Stimulated activated CD4-positive, alpha-beta T cell treated with anti-CD3 and anti-CD28 coated beads, Interleukin-4, amount 100 ng/mL, for 1 hour (primary cell): ENCODE measurements at places on chromosomes 7 and 10.

GRCh38 chr10:19921300-19922140, 105.3 kb downstream of the PLXDC2 start:
- no peak for DNase-seq

- DNase-seq: no peak
Observed at GRCh38 chr10:72218726-72219125, 2.6 kb upstream of the ASCC1 start.

DNA sequence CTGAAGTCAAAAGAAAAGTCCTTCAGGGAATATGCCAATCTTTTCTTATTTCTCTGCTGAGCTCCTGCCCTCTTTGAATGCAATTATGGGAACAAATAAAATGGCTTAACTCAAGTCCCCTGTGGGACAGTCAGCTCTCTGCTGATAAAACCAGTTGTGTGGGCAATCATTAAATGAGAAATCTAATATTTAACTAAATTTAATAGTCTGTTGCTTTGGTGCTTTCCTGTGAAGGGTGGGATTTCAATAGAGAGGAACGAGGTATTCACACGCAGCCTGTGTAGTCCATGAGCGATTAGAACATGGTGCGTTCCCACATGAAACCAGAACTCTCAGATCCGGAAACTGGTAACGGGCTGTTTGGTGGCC, 138.4 kb downstream of the PAXIP1 start:
- no peak for DNase-seq

GRCh38 chr10:103983367-103983911, 16.5 kb downstream of the SLK start:
- no peak for DNase-seq

DNA sequence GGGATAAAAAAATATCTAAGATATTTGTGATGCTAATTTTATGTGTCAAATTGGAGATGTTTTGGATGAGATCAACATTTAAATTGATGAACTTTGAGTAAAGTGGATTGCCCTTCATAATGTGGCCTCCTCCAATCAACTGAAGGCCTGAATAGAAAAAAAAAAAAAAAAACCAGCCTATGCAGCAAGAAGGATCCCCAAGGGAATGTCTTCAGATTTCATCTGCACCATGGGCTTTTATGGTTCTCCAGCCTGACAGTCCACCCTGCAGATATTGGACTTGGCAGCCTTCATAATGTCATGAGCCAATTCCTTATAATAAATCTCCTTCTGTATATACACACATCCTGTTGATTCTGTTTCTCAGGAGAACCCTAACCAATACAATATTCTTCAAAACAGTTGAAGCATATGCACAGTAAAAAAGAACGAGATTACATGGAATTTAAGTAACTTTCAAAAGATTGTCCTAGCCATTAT, 316.9 kb upstream of the PLXDC2 start:
- no peak for DNase-seq

DNA sequence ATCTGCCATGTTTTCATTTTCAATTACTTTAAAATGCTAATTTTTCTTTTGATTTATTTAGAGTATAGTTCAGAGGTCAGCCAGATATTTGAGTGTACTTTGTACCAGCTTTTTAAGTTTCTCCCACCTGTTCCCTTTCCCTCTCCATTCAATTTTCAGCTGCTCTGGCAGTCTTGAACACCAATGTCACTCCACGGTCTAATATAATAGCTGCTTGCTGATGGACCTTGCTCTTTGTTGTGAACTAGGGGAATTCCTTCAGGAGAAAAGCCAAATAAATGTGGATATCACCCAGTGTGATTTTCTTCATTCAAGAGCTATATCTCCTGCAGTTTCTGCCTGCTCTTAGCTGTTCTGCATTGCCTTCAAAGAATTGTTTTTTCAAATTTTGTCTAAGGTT, 3.9 kb upstream of the HPS1 start:
- DNase-seq: no peak

- DNase-seq: no peak
Observed at GRCh38 chr10:89555688-89556445, 20.5 kb upstream of the SLC16A12 start.

DNA sequence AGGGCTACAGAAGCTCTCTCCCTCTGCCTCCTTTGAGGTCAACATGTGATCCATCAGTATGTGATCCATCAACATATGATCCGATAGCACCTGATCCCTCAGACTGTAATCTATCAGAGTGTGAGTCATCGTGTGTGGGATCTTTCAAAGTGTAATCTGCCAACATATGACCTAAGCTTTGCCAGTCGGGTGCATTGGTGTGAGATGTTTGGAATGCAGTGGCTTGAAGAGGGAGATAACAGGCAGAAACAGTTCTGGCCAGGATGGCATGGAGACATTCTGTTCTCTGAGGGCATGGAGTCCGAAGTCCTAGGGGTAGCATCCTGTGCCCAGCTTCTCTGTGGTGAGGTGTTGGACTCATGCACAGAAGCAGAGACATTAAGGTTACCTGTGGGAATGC, 217.7 kb upstream of the ETV1 start:
- no peak for DNase-seq

DNA sequence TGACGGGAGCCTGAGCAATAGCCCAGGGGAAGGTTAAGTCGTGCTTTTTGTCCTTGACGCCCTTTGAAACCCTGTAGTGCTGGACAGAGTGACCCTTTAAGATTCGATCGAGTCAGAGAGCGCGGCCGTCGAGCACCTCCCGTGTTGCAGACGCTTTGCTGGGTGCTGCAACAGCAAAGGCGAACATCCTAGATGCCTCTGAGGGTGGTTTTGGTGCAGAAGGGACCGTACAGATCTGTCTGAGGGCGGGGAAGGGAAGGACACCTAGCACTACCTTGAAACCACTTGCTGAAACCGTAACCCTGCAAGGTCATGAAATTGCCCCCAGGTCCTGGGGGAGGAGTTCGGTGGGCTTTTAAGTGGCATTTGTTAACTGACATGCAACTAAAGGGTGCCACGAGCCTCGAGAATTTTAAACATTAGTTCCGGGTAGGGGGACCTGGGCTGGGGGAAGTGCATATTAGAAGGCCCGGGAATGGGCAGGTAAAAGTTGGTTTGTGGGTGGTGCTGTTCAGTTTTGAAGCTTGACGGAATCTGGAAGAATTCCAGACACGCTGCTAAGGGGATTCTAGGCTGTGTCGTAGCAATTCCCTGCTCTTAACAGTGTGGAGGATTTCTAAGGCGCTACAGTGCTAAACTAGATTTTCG, 786 bp downstream of the ATP5F1C start:
- no peak for DNase-seq

DNA sequence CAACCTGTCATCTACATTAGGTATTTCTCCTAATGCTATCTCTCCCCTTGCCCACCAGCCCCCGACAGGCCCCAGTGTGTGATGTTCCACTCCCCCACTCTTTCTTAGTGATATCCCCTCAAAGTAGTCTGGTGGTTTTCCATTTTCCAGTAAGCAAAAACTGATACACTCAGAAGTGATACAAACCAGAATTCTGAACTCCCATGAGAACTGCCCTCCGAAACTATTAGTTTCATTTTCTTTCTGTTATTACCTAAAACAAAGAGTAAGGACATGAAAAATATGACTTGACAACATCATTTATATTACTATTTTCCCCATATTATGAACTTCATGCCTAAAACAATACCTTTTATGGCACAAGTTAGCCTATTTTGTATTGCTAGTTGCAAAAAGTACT, 175.0 kb downstream of the OTUD1 start:
- DNase-seq: no peak

- no peak for DNase-seq
Observed at GRCh38 chr10:4141471-4141870, 356.5 kb upstream of the KLF6 start.

DNA sequence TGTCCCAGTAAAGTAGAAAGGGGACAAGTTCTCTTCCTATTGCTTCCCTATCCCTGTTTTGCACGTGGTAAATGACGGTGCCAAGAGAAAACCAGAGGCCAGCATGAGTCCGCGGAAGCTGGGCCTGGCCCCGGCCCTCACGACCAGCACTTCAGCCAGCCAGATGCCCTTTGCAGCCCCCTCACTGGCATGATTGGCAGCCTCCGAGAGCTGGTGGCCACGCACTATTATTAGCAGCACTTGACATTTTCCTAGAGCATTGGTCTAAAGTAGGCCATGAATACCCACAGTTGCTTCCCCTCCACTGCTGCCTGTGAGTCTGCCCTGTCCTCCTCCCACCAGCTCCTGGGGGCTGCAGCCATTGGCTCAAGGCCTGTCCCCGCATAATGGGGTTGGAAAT, 369.1 kb downstream of the PLXNA4 start:
- no peak for DNase-seq

DNA sequence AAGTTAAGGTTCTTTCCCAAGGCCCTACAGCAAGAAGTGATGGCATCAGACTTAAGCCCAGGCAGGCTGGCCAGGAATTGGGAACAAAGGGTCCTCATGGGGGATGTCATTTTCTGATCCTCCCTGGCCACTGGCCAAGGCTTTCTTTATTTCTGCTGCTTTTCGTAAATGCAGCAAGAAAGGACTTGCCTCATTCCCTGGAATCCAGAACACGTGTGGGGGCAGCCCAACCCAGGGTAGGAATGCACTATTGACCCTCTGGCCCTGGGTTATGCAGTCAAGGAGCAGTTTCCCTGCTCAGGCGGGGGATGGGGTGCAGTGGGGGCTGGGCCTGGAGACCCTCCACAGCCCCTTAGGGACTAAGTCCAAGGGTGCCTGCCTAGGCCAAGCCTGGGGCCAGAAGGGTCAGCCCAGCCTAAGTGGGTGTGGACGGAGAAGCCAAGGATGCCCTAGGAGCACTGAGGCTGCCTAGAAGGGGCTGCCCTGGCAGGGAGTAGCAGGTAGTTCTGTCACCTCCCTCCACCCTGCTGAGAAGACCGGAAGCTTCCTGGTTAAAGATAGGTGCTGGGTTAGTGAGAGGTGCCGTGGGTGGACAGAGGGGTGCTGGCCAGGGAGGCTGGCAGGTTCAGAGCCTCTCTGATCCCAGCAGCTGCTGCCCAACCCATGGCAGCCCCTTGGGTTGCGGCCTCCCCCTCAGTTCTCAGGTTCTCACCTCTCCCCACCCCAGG, 179.2 kb downstream of the SH3PXD2A start:
- DNase-seq: no peak

DNA sequence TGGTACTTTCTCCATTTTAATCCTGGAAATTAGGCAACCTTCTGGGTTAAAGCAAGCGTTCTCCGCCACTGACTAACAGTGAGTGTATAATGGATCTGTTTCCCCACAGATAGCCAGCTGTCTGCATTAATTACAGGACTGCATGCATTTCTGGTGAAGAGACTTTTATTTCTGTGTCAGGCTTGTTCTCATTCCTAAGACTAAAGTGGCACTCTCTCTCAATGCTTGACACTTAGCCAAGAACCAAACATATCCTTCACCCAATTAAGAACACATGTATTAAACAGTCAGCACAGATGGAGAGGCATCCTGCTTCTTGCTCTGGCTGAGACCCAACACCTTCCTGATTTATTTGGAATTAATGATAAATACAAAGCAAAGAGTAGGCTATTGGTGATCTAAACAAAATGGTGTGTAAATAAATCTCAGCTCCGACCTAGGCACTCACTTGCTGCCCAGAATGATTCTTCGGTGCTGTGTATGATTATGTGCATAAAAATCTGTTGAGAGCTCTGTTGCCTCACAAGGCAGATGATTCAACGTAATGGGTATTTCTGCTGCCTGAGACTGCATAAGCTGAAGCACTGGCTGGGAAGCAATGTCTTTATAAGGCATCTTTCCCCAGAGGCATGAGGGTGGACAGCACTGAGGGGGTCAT, 16.8 kb downstream of the CALU start:
- DNase-seq: no peak

GRCh38 chr10:89515031-89515841, 20.2 kb downstream of the SLC16A12 start:
- no peak for DNase-seq

DNA sequence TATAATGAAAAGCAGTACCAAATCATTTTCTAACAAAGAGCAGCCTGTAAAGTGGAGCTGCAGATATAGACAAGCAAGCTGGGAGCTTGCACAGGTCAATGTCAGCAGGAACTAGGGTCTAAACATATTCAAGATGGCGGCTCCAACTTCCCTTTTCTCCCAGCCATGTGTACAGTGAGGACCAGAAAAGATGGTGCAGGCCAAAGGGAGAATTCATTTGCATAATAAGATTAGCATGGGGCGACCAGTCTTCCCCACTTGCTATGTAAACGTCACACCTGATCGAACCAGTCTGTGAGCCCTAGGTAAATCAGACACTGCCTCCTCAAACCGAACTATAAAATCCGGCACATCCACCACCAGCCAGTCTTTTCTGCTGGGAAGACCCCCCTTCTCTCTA, 4.4 kb upstream of the RAPGEF5 start:
- DNase-seq: no peak

GRCh38 chr7:23887660-23888059, 177.6 kb downstream of the STK31 start:
- DNase-seq: no peak

GRCh38 chr10:94683214-94684054, at the start of gene CYP2C18:
CYP2C18 (plus strand) TSS chr10:94683729; CDS start chr10:94683820, 91 bp downstream.
- DNase-seq: no peak

DNA sequence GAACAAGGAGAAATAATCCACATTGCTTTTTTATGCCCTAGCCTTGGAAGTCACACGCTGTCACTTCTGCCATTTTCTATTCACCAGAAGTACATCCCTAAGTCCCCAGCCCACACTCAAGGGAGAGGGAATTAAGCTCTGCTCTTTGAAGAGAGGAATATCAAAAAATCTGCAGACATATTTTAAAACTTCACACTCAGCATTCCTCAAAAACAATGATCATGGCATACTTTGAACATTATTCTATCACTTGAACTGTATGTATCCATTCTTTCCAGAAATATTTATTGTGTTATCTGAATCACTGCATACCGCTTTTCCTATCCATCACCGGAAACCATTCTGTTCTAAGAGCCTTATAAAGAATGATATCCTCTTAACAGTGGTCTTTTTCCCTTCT, 9.4 kb downstream of the ABCC2 start:
- DNase-seq: no peak

- DNase-seq: no peak
Observed at GRCh38 chr7:2701424-2701823, 13.4 kb downstream of the AMZ1 start.

DNA sequence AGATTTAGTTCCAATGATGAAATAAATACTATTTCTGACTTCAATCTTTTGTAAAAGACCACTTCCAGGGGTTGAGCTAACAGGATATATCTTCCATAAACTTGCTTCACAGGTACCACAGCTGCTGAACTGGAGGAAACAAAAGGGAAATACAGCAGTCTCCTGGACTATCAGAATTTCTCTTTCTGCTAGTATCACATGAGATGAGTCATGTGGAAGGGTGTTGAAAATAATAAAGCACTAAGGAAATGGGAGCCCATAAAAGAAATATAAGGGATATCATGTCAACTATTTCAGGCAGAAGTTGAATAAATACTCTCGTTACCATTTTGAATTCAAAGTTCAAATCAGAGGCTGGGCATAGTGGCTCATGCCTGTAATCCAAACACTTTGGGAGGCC, 250.3 kb upstream of the NFE2L3 start:
- no peak for DNase-seq

DNA sequence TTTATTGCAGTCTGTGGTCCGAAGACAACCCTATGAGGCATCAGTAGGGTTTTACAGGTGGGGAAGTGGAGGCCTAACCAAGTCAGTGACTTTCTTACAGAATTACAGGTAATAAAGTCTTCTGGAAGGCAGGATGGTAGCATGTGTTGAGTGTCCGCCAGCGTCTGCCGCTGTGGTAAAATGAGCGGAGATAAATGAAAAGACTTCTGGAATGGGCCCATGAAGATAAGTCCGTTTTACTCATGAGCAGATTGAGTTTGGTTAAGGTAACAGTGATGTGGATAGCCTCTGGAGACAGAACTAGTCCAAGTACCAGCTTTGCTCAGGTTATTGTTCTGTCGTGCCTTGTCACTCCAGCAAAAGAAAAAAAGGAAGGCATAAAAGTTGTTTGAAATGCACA, 966 bp downstream of the FBH1 start:
- no peak for DNase-seq
